Kidney (tissue), 22 donors: ENCODE measurements at places on chromosomes 7 and 10. TPM values are rescaled to one million over a fixed set of nuclear protein-coding genes. Genes with fewer than 3 reads are reported as not detected.

The FRA10AC1 gene
- 15.6 TPM for total RNA-seq

The PIK3AP1 gene
- total RNA-seq: 28.4 TPM

The PTCD1 gene
- total RNA-seq: 5.4 TPM

The OR2A7 gene
- 12.3 TPM for total RNA-seq

The CD36 gene
- 10.0 TPM for total RNA-seq

The GDF2 gene
- total RNA-seq: not detected

The EEF1AKMT2 gene
- 18.0 TPM for total RNA-seq

The NOD1 gene
- 15.6 TPM for total RNA-seq

The BHLHA15 gene
- total RNA-seq: 3.1 TPM

The CALY gene
- total RNA-seq: 0.41 TPM

The PLEKHA1 gene
- total RNA-seq: 168 TPM

GRCh38 chr7:86939197-86939814 lies 120.1 kb downstream of the ELAPOR2 start:
- DNase-seq: peak; percentile 86

DNA sequence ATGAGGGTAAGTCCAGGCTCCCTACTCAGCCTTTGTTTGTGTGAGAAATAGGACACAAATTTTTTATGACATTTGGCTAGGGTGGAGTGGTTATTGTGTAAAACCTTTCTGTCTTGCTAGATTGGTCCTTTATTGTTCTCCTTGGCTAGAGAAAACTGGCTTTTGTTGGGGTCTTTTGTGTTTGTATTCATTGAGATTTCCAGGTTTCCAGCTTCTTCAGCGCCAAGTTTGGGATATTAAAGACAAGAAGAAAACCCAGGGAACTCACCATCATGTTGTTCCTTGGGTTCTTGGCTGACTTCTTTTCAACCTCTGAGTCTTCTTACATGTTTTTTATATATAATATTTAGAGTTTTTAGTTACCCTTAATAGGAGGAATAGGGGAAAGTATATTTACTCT lies 310.0 kb downstream of the HPSE2 start:
- DNase-seq: no peak

DNA sequence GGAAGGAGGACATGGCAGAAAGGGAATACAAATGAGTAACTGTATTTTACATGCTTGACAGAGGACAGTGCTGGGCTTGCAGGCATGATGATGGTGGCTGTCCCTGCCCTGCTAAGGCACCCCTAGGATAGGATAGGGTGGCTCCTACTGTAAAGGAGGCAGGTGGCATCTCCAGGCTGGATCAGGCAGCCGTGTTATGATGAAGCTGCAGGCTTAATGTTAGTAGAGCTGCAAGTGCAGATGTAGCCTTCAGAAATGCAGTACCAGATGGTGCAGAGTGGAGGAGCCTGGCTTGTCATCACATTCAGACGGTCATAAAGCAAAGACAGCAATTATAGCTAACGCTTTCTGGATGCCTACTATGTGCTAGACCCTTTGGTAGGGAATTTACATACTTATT lies 287.9 kb upstream of the PODXL start:
- no peak for DNase-seq

DNA sequence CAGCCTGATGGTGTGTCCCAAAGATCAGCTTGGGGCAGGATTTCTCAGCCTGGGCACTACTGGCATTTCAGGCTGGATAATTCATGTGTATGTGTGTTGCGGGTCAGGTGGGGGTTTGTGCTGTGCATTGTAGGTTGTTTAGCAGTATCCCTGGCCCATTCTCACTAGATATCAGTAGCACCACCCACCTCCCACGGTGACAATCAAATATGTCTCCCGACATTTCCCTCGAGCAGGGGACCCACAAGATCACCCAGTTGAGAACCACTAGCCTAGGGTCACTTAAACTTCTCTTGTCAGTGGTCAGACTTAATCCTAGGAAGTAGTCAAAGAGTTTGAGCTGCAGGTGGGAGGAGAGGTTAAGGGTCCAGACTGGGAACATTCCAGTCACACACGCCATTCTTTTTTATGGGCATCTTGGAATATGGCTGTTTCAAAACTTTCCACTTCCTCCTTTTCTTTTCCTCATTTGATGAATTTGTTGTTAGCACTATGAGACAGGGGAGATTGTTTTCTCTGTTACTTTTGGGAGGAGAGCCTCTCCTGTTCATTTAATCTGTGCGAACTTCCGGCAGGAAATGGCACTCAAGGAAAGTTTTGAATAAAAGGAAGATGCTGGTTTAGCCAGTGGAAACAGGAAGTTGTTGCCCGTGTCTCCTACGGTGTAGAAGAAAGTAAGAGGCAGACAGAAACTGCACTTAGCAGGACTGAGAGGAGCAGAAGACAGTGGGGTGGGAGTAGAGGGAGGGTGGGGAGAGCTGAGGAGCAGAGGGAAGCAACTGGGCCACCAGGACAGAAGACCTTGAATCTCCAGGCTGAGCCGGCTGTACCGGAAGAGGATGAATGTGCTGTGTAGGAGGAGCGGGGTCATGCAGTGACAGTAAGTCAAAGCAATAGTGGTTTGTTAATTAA lies 17.6 kb upstream of the EXOC6 start:
- no peak for DNase-seq

- DNase-seq: no peak
These were observed 5.7 kb upstream of the GRID1 start for GRCh38 chr10:86372119-86372783.

DNA sequence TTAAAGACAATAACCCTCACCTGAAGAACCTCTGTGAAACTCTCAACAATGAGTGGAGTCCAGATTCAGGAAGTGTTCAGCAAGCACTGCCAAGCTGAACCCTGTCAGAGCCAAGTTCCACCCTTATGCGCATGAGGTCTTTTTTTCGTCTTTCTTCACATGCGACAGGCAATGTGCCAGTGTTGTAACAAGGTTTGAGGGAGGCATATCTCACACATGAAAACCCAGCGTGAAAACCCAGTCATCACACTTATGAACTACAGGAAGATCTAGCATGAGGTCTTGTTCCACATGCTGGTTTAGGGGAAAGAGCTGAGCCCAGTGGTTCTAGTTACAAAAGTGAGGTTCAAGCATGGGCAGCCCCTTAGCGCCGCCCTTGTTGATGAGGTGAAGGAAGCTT lies 49.7 kb downstream of the RABGEF1 start:
- no peak for DNase-seq

- no peak for DNase-seq
These were observed 66.7 kb downstream of the PDGFA start for GRCh38 chr7:452791-453455.

- no peak for DNase-seq
These were observed 27.0 kb downstream of the ZNF438 start for GRCh38 chr10:31004611-31005193.

DNA sequence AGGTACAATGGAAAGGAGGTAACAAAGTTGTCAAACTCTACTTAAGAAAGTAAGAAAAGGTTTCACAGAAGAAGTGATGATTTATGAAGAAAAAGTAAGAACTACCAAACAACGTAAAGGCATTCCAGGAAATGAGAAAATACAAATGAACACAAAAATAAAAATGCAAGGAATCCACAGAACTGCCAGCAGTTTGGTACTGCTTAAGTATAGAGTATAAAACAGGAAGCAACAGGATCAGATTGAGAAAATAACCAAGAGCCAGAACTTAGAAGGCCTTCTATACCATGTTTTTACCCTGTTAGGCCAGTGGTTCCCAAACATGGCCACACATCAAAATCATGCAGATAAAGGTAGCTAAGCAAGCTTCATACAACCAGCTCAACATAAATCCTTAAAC lies 9.2 kb downstream of the NDUFA5 start:
- DNase-seq: no peak

GRCh38 chr7:25460433-25460832 lies 232.1 kb upstream of the NPVF start:
- no peak for DNase-seq

GRCh38 chr10:122682522-122682921 lies 17.1 kb downstream of the C10orf120 start:
- DNase-seq: no peak

DNA sequence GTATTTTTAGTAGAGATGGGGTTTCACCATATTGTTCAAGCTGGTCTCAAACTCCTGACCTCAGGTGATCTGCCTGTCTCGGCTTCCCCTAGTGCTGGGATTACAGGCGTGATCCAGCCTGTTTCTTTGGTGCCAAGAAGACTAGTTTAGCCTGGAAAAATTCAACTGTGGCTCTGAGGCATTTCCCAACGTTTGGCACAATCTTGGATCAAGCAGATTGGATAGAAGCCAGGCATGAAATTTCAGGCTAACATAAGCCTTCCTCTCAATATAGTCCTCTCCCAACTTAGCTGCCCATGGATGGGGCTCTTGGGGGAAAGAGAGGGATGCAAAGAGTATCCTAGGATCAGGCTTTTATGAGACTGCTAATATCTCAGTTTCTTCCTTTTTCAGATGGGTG lies 53.8 kb downstream of the APBB1IP start:
- DNase-seq: no peak

DNA sequence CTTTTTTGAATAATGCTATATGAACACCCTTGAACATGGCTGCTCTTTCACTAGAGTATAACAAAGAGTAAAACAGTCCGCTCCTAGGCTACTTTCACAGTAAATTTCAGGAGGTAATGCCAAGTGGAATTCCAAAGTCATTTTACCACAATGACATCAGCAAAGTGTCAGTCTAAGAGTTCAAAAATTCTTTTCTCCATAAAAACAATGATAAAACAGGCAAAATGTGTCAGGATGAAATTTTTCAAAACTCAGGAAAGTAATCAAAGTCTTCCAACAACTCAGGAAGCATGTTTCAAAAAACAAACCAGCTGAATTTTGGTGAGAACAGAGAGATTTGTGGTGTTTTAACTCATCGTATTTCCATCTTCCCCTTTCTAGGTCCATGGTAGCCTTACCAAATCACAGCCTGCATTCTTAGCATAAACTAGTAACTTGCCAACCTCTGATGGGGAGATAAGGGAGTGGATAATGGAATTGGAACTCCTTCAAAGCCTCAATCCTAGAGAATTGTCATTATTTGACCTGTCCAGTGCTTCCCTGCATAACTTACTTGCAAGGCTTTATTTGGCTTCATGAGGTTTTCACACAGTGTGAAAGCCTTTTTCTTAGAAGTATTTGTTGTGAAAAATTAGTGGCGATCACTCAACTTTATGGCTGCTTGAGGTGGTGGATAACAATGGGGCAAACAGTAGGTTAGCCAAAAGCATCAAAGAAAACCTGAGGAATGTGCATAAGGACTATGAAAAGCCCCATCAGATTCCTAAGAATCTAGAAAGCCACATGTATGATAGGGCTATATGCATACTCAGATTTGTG lies 302.7 kb downstream of the HDAC9 start:
- no peak for DNase-seq

DNA sequence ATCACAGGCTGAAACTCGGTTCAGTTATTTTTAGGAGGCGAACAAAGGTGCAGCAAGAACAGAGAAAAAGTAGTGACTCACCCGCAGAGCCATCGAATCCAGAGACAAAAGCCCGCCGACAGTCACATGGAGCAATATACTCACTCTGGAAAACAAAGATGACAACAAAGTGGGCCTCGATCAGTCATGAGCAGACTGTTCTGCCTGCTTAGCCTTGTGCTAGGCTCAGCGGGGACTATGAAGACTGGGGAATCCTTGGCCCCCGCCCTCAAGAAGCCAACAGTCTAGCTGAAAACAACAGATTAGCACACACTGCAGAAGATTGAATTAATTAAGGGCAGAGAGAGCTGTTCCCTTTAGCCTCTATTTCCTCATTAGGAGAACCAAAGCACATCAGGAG lies 30.4 kb downstream of the XPNPEP1 start:
- no peak for DNase-seq

DNA sequence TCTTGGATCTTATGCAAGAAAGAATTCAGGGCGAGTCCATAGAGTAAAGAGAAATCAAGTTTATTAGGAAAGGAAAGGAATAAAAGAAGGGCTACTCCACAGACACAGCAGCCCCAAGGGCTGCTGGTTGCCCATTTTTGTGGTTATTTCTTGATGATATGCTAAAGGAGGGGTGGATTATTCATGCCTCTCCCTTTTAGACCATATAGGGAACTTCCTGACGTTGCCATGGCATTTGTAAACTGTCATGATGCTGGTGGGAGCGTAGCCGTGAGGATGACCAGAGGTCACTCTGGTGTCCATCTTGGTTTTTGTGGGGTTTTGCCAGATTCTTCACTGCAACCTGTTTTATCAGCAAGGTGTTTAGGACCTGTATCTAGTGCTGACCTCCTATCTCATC lies 115.4 kb upstream of the CARD11 start:
- DNase-seq: no peak

DNA sequence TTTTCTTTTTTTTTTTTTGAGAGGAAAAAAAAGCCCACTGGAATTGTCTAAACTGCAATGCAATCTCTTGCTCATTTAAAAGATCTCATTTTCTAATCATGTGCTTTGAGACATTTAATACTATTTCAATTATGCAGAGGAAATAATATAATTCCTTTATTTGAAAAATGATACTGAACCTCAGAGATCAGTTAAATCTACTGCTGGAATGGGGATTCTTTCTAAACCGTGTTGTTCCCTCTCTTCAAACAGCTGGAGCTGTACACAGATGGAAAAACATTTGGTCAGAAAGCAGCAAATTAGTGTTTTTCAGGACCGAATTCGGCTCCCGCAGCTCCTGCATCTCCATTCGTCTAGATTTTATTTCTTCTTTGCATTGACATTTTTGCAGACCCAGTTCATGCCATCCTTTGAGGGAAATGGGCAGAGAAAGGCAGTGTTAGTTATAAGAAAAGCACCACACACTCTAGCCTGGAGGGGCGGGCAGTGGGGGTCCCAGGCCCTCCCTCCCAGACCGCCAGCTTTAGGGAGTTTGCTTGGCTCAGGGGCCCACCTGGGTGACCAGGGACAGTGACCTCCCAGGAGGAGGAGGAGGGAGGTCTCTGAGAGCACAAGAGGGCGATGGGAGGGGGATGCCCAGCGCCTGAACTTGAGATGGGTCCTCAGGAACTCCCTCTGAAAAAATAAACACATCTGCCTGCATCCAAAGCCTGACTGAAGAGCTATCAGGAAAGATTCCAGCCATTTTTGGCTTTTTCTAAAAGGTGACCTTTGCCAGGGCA lies 32.4 kb downstream of the TRIM8 start:
- peak; percentile 61 for DNase-seq

DNA sequence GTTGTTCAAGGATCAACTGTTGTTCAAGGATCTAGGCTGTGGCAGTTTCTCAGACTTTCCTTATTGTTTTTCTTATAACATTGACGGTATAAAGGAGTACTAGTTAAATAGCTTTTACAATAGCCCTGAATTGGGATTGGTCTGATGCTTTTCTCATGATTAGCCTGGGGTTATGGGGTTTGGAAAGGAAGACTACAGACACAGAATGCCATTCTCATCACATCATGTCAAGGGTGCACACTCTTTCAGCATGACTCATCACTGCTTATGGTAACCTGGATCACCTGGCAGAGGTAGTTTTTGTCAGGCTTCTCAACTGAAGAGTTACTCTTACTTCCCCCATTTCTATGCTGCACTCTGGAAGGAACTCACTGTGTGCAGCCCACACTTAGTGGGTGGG lies 194.2 kb upstream of the NPSR1 start:
- no peak for DNase-seq
